ENCODE measurements at places on chromosomes 12 and 14.

DNA sequence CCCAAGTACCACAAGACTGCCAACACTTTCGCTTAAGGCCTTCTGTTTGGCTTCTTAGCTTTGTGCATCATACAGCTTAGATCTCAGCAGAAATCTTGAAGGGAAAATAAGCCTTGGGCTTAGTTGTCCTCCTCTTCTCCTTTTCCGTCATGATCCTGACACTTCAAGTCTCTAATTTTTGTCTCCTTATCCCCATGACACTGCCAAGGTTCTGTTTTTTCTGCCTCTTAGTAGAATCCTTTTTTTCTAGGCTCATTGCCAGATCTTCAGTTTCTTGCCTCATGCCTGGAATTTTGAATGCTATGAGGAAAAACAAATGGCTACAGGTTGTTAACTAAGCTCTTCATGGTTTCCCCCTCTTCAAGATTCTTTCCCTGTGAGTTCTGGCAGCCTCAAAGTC lies 450.4 kb downstream of the LRFN5 start:
- peak; percentile 35 for DNase-seq

- DNase-seq, result no peak
These were observed 28.8 kb upstream of the INF2 start for GRCh38 chr14:104660597-104660996.

- DNase-seq, result no peak
These were observed 72.6 kb downstream of the PDE6H start for GRCh38 chr12:15045451-15045850.

GRCh38 chr14:59564366-59564765 lies 12.2 kb downstream of the CCDC175 start:
- DNase-seq, result no peak

- DNase-seq, result no peak
These were observed 71.0 kb upstream of the CDKN3 start for GRCh38 chr14:54325766-54326165.

DNA sequence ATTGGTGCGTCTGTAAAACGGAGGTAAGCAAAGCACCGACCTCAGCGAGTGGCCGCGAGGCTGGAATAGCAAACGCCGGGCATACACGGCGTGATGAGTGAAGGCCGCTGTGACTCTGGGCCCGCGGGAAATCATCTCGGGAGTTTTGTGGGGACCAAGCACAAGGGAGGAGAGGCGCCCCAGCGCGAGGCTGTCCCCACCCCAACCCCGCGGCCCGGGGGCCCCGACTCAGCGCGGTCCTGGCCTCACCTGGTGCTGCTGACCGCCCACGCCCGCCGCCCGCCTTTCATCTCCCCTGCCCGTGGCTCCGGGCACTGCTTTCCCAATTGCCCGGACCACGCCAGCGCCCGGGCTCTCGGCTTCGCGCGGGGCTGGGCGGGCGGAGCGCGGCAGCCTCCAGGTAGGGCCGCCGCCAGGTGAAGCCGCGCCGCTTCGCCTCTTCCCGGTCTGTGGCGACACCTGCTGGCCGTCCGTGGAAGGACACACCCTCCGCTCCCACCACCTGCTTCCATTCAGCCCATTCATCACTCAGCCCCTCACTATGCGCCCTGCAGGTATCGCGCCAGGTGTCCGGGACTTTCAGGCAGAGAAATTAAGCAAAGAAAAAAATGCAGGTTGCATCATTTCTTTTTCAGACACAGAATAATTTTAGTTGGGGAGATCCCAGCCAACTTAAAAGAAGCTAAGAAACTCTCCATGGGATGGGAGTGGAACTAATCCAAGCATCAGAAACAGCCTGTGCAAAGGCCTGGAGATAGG lies 360.4 kb downstream of the MED13L start:
- DNase-seq, result peak; percentile 16

- DNase-seq, result peak; percentile 76
These were observed 107.0 kb upstream of the CRY1 start for GRCh38 chr12:107200394-107200793.

- peak; percentile 30 for DNase-seq
These were observed 67.6 kb downstream of the FOXN3 start for GRCh38 chr14:89349171-89350008.

- no peak for DNase-seq
These were observed 13.2 kb downstream of the EIF2S1 start for GRCh38 chr14:67373347-67373746.

DNA sequence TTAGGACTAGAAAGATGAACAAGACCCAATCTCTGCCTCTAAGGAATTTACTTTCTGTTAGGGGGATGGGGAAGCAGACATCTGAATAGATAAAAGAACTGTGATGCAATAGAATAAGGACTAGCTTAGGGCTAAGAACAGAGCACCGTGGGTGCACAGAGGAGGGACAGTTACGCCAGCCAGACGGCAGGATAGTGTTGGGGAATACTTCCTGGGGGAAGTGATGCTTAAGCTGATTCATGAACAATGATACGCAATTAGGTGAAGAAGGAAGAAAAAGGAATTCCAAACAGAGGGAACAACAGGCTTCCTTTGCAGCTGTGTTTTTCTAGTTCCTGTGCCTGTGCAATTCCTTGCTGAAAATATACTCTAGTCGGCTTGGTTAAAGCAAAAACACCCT lies 501.1 kb downstream of the APAF1 start:
- DNase-seq, result no peak

DNA sequence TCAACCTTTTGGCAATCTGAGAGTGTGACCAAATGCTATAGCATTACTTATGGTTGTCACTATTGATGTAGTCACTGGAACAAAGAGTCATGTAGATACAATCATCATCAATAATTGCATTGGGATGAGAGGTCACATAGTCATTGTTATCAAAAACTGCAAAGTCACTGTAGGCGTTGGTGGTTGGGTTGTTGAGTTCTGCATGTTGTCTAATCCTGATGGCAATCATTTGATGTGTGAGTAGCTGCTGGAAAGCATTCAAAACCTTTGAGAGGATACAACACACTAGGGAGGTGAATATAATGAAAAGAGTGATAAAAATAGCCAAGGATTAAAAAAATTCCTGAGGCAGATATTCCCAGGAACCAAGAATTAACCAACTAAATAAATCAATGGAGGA lies 214.7 kb upstream of the SYT10 start:
- DNase-seq, result no peak

GRCh38 chr12:61070640-61071414 lies 1189.4 kb upstream of the USP15 start:
- no peak for DNase-seq

DNA sequence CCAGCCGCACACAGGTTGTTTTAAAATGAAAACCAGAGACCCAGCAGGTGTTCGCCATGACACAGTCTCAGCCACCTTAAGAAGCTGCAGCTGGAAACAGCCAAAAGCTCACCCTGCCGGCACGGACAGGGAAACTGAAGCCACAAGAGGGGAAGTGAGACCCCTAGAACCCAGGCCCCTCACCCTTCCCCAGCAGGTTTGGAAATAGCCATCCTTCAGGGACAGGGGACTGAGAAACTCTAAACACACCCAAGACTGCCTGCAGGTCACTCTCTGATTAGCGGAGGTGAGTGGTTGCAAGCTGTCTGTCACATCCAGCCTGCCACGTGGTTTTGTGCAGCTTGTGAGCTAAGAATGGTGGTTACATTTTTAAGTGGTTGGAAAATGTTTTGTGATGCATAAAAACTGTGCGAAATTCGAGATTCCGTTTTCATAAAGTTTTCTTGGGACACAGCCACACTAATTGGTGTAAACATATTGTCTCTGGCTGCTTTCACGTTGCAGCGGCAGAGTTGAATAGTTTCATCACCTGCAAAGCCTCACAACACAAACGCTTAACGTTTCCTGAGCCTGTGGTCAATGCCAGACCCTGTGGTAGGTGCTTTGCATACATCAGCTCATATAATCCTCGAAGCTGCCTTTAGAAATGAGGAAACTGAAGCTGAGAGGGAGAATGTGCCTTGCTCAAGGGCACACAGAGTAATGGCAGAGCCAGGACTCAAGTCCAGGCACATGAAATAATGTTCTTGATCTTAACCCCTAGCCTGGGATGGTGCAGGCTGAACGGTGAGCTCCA lies 1.7 kb upstream of the SELPLG start:
- no peak for DNase-seq

- DNase-seq, result peak; percentile 10
These were observed 21.1 kb downstream of the ZNF84 start for GRCh38 chr12:133058203-133059113.

- no peak for DNase-seq
These were observed 615.1 kb downstream of the TMEM121 start for GRCh38 chr14:106141242-106142220.

GRCh38 chr12:64675795-64676194 lies 65.5 kb downstream of the RASSF3 start:
- DNase-seq, result peak; percentile 26

DNA sequence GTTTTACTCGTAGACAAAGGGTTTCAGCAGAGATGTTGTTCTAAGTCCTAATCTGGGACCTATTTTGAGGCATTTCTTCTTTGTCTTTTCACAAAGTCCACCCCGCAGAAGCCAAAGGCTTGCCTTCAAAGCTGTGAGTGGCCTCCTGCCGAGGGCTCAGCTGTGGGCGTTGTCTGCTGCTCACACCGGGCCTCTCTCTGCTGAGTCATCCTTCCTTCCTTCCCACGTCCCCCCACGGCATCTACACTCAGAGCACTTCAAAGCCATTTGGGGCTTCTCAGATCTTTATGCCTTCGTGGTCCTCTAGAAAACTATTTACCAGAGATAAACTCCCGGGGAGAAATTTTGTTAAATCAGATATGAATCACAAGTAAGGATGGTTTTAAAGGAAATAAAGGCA lies 115.9 kb upstream of the TMPO start:
- DNase-seq, result peak; percentile 79

- peak; percentile 59 for DNase-seq
These were observed 29.1 kb upstream of the LRTM2 start for GRCh38 chr12:1791104-1791841.

GRCh38 chr14:100767003-100767787 lies 40.5 kb downstream of the DLK1 start:
- DNase-seq, result no peak

DNA sequence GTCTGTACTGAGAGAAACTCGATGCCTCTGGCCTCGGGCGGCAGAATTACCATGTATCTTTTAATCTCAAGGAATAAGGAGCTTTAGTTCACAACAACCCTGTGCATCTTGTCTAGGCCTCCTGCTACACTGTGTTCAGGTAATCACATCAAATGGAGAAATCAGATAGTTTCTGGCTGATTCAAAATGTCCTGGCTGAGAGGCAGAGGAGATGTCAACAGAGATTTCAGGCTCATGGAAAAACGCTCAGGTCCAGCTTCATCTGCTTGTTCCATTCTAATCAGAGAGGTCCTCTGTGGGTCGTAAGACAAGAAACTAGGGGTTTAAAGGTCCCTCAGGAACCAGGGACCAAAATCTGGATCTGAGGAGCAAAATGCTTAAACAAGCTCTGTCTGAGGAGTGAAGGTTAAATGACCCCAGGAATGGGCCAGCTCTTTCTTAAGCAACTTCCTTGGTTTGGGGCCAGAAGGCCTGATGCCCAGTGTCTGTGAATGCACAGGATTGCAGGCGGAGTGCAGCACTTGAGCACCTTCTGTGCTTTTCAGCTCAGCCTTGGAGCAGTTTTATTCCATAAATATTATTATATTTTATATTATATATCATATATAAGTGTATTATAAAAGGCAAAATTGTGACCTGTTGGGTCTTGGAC lies 170.2 kb upstream of the PRICKLE1 start:
- DNase-seq, result peak; percentile 58

GRCh38 chr12:76539727-76540126 lies 19.8 kb downstream of the OSBPL8 start:
- DNase-seq, result no peak

DNA sequence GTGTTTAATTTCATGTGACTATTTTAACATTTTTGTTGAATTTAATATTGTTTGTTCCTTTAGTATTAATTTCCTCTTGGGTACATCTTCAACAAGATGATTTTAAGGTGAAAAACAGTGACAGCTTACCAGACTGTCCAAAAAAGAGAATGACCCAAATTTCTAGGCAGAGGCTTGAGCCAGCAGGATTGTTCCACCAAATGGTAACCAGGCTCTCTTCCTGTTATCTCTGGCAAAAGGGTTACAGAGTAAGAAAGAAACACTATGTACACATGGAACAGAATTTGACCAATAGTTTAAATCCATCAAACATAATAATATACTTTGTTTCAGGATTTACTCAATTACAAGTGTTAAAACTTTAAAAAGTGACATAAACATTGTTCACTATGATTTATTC lies 39.0 kb downstream of the YAF2 start:
- DNase-seq, result no peak

GRCh38 chr12:48810903-48811431 lies 7.3 kb upstream of the CACNB3 start:
- DNase-seq, result peak; percentile 92

DNA sequence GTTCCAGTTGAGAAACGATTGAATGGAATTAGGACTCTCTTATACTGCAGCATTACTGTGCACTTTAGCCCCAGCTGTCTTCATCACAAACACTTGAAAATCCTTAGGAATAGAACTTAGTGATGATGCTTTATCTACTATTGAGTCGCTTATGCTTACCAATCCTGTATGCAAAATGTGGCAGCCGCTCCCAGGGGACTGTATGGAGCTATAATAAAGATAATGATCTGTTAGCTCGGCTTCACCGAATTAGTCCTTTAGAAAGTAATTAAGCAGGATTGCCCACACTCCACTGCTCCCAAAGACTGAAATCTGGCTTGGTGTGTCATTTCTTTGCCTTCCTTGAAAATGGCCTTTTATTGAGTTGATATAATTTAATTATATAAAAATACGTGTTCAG lies 10.6 kb downstream of the EML1 start:
- DNase-seq, result no peak

DNA sequence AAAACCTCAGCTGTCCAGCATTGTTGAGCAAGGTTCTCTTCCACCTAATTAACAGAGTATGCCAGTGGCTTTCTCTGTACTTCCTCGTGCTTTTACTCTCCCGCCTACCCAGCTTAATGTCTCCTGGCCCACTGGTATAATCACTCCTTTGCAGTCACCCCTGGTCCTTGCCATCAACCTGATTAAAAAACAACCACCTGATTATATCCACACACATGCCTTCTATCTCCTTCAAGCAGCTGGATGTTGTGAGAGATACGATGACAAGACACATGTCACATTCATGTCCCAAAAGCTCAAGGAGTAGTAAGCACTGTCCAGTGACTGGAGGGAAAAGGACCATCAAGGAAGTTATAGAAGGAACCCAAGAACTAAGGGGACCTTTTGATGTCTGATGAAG lies 241.3 kb upstream of the GRIP1 start:
- no peak for DNase-seq

DNA sequence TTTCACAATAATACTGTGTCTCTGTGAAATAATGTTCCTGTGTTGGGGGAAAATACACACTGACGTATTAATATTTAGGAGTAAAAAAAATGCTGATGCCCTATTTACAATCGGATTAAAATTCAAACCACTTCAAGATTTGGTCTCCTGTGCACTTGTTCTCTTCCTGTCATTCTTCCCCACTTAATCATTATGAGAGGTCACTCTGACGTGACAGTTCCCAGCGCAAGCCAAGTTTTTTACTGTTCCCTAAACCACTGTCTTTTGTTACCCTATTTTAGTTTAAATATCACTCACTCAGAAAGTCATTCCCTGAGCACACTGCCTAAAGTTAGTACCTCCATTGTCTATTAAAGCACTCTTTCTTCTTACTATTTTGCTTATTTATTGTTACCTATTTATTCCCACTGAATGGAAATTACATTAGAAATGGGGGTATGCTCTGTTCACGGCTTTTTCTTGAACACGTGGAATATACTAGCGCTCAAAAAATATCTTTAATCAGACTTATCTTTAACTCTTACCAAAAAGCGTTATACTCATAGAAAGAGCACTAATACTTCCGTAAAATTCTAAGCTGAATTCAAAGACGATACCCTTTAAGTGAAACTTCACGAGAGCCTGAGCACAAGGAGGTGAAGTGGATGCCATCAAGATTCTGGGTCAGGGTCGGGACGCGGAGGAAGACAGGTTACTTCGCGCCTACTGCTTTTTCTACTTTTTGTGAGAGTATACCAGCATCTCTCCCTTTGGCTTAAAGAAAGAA lies 670 bp upstream of the PSMA3 start:
- DNase-seq, result peak; percentile 14
